CD4-positive, alpha-beta T cell treated with Interleukin-12 subunit alpha and Interleukin-12 subunit beta, for 1 hour (primary cell): ENCODE measurements at places on chromosomes 5 and 9.

GRCh38 chr9:99878651-99879050 is 27.8 kb upstream of the STX17 start:
- no peak for DNase-seq

DNA sequence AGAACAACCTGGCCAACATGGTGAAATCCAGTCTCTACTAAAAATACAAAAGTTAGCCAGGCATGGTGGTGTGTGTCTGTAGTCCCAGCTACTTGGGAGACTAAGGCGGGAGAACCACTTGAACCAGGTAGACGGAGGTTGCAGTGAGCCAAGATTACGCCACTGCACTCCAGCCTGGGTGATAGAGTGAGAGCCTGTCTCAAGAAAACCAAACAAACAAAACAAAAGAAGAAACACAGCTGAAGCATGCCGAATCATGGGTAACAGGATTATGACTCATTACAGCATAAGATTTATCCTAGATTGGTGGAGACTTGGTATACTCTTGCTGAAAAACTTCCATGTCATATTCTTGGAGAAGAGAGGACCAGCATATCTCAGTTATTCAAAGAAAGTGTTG is 236.7 kb upstream of the CCNH start:
- DNase-seq: no peak

DNA sequence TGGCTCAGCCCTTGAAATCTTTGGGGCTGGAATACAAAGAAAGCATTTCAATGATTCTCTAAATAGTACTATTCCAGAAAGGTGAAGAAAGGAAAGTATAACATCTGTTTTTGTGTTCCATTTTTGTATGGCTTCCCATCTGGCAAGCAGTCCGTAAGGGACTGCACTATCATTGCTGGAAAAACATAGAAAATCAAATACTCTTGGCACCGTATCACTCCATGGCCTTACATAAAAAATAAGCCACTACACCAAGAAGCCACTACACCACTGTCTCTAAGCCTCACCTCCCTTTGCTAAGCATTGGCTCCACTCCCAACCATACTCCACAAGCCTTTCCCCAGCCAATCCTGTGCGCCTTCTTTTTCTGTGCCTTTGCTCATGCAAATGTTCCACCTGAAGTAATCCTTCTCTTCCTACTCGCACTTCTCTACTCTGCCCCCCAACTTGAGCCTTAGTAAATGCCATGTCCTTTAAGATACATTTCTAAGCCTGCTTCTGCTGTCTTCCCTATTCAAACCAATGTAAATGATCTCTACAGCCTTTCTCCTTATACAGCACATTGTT is 454.6 kb upstream of the TUSC1 start:
- no peak for DNase-seq

DNA sequence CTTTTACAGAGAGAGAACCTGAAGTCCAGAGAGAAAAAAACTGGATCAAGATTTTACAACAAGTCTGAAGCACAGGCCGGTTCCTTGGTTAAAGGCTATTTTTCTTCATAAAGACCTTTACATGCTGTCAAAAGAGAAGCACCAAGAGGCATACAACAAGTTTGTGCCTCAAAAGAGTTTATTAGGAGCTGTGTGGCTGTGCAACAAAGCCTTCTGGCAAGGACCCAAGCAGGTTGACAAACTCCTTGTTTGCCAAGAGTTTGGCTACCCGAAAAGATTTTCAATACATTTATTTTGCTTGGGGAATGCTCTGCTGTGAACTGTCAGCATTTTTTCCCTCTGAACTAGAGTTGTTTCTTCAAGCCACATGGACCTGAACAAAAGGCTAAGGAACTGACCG is 202.9 kb upstream of the RAD23B start:
- no peak for DNase-seq

DNA sequence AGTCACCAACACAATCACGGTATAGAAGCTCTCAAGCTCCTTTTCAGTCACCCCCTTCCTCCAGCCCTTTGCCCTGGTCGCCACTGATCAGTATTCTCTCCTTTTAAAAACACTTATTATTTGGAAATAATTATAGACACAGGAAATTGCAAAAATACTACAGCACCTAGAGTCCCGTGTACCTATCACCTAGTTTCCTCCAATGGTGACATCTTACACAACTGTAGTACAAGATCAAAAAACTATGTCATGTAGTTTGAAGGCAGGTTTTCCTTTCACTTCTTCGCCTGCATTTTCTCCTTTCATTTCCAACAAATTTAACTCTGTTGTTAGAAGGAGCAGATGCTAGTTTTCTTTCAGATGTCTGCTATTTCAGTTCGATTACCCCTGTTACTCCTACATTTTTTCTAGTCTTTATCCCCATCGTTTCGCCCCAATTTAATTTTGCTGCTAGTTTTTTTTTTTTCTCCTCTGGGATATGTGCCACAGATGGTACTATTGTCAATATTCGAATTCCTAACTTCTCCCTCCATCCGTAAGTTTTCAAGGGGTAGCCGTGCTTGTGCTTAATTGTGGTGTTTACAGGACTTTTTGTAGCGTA is 612 bp upstream of the ATG10 start:
- DNase-seq: peak; percentile 59

- no peak for DNase-seq
Observed at GRCh38 chr9:119781886-119782285, 412.7 kb upstream of the BRINP1 start.
